ENCODE measurements at places on chromosomes 1 and 21. TPM values are rescaled to one million over a fixed set of nuclear protein-coding genes. Genes with fewer than 3 reads are reported as not detected.

Gene CD1D
- 0.06 TPM for total RNA-seq

Gene GNG4
- not detected for total RNA-seq

Gene KLF18
- total RNA-seq: not detected

Gene DCDC2B
- not detected for total RNA-seq

Measured in glomerular endothelial cell (primary cell).